ENCODE measurements at places on chromosomes 1 and 21.

DNA sequence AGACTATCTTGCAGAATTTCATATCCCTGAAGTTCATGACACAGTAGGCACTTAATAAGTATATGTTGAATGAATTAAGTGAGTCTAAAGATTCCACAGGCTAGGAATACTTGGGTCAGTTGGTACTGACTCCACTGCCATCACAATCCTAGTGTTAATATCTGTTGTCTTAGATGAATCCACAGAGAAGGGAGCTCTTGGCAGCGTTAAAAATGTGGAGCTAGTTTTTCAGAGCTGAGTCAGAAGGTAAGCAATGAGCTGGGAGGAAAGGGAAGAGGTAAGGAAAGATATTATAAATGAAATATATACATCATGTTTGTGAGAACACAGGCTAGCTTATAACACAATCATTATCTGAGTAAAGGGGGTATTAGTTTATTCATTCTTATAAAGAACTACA, 21.8 kb upstream of the GORAB start:
- no peak for DNase-seq

GRCh38 chr21:41478319-41479177, 29.4 kb downstream of the TMPRSS2 start:
- no peak for DNase-seq

- DNase-seq = no peak
These were observed 10.8 kb upstream of the CFHR1 start for GRCh38 chr1:196808529-196809235.

DNA sequence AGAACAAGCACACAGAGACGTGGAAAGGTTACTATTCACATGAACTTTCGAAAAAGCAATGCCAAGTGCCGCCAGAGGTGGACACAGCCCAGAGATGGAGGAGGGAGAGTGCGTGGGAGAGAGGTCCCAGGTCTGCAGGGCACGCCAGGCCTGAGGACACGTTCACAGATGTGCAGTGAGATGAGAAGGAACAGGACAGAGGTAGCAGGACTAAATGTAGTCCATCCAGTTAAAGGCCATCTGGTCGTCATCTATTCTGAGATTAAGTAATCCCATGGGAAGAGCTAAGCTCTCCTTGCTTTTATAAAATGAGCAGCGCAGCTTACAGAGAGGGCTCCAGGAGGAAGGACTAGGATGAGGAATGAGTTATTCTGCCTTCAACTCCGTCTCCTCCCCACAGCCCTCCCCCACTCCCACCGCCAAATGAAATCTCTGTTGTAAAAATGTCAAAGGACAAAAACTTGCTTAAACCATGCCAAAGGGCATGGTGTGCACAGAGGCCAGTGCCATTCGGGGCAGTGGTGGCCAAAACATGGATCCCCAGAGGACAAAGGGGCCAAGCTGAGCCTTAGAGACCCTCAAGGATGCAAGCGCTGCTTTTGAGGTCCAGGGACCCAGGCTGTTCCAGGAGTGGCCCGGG, 85.4 kb upstream of the SLC25A33 start:
- DNase-seq = no peak

DNA sequence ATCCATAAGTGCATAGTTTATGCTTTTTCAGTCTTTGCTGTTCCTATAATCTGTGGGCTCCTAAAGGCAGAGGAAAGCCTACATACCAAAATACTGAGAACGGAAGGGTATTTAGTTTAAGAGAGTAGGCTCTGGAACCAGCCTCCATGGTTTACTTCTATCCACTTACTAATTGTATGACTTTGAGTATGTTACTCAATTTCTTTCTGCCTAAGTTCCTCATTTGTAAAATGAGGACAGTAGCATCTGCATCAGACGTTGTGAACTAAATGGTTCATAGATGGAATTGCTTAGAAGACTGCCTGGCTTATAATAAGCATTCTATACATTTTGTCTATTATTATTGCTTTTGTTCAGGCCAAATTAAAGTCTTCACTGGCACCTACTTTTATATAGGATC, 111.0 kb downstream of the NTNG1 start:
- DNase-seq = no peak

DNA sequence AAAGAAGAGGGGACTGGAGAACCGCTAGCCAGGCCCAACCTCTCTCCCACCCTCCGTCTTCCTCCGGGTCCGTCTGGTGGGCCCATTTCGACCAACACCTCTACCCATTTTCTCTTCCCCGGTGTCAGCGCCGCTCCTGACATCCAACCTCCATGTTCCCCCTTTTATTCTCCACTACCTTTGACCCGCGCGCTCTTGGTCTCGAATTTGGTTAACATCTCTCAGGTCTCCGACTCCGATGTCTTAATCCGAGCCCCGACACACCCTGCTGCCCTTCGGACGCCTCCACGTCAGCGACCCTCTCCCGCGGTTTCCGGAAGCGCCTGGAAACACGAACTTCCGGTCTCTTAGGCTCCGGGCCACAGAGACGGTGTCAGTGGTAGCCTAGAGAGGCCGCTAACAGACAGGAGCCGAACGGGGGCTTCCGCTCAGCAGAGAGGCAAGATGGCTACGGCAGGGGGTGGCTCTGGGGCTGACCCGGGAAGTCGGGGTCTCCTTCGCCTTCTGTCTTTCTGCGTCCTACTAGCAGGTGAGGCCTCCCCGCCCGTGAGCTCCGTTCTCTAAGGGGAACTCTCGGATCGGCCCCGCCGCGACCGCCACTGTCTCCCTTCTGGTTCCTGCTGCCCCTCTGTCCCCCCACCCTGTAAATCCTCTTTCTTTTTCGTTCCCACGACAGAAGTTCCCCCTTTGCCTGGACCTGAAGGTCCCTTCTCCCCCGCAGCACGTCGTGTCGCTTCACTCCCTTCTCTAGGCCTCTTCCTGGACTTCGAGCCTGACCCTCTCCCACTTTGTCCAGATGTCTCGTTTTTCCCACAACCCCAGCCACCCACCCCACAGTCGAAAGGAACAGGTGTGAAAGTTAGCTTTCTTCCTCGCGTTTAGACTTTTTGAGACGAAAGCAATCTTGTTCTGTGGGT, at the start of the genes COPA and NCSTN:
COPA (minus strand) TSS at position 298 of the 917 bp plus-strand sequence; CDS start at position 218, 80 bp downstream.
NCSTN (plus strand) TSS at position 431 of the 917 bp plus-strand sequence; CDS start at position 445, 14 bp downstream.
- DNase-seq = peak; percentile 79

GRCh38 chr21:32484706-32485380, 72.3 kb downstream of the EVA1C start:
- no peak for DNase-seq

DNA sequence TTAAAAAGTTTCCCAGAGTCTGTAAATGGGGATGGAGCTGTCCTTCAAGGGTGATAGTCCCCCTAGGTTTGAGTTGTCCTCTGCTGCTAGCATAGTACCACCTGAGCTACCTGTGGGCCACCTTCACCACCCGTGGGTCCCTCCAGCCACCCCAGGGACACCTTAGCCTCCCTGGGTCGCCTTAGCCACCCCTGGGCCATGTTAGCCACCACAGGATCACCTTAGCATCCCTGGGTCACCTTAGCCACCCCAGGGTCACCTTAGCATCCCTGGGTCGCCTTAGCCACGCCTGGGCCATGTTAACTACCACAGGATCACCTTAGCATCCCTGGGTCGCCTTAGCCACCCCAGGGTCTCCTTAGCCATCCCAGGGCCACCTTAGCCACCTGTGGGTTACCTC, 67.1 kb downstream of the ADARB1 start:
- DNase-seq = no peak

DNA sequence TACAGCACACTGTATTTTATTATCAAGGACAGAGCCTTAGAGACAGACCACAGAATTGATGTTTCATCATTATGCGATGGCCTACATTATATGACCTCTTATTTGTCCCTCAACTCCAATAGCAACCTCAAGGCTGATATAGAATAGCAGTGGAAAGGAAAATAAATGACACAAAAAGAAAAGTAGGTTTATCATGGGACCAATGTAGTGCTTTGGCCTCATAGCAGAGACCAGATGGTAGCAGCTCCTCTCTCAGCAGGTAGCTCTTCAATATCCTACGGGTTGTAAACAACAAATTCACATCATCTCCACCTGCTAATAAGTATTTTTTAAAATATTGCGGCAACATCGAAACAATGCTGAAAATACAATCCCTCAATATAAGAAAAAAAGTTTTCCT, 25.2 kb downstream of the ANP32E start:
- no peak for DNase-seq

- no peak for DNase-seq
These were observed 252.6 kb downstream of the RHOU start for GRCh38 chr1:228987736-228988506.

DNA sequence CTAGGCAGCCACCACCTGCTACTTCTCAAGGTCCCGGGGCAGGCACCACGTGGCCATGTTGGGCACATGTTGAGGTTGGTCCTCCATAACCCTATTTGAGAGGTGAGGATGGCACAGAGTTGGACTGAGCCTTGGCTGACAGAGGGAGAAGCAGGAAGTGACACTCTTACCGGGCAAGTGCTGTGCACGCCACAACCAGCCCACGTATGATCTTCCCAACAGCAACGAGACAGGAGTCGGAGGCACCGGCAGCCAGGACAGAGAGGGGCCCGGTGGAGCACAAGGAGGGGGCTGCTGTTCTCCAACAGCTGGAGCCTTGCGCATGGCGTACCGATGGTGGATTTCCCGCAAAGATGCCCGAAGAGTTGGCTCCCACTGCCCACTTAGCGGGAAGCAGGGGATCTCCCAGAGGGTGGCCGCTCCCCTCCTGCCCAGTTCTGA, 3.4 kb downstream of the CLEC20A start:
- no peak for DNase-seq

GRCh38 chr1:51270751-51271150, 34.7 kb downstream of the RNF11 start:
- DNase-seq = no peak
